HS-27A (cell line): ENCODE measurements at places on chromosomes 11 and 22.
A peak's percentile ranks its signal among the peaks of the same experiment; 100 is the strongest.

DNA sequence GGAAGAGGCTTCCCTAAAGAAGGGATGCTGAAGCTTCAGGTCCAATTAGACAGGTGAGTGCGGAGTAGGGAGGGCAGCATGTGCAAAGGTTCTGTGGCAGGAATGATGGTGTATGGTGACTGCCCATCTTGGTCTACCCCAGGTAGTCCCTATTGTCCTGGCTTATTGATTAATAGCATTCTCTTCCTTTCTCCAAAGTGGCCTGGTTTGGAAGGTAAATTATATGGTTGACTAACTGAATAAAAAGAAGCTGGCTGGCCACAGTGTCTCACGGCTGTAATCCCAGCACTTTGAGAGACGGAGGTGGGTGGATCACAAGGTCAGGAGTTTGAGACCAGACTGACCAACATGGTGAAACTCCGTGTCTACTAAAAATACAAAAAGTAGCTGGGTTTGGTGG is 230.5 kb downstream of the MIAT start:
- DNase-seq, result no peak

DNA sequence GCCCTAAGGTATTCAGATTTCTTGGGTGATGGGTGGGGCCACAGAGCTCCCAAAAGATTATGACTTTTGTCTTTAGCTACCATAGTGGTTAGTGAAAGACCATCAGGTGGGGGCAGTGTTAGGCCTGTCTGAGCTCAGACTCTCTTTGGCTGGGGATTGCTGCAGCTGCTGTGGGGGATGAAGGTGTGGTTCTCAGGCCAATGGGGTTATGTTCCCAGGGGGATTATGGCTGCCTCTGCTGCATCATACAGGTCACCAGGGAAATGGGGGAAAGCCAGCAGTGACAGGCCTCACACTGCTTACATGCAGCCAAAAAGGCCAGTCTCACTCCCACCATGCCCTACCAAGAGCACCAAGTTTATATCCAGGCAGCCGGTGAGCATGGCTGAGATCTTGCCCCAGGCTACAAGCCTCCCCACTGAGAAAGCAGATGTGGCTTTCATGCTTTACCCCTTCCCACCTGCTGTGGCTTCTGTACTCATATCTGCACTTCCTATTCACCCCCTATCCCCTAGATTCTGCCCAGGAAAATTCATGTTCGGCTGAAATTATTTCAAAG is 24.8 kb downstream of the CNTF start:
- DNase-seq, result no peak

GRCh38 chr11:99814738-99815137 is 794.0 kb downstream of the CNTN5 start:
- DNase-seq, result no peak

GRCh38 chr11:35735903-35736302 is 73.3 kb downstream of the TRIM44 start:
- no peak for DNase-seq

- DNase-seq, result no peak
Observed at GRCh38 chr11:123429913-123430720, at the start of gene GRAMD1B. Gene GRAMD1B (plus strand): TSS chr11:123430269. CDS start chr11:123430793, 524 bp downstream.

DNA sequence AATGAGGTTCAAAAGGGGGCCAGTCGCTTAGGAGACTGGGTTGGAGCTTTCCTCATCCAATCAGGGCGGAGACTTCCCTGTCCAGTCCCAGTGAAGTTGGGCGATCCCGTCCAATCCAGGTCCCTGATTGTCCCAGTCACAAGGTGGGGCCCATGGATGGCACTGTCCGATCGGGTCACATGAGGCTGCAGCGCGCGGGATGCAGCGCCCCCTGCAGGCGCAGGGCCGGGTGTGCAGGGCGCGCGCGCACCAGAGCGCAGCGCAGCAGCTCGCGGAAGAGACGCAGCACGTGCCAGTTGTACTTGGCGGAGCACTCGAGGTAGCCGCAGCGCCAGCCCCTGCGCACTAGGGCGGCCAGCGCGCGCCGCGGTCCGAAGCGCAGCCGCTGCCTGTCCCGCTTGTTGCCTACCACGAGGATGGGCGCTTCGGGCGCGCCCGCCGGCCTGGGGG is 2.3 kb downstream of the RASL10A start:
- no peak for DNase-seq

GRCh38 chr22:40400159-40400558 is 29.8 kb downstream of the SGSM3 start:
- no peak for DNase-seq

- no peak for DNase-seq
Observed at GRCh38 chr11:67506426-67507051, 1.4 kb upstream of the PITPNM1 start.

DNA sequence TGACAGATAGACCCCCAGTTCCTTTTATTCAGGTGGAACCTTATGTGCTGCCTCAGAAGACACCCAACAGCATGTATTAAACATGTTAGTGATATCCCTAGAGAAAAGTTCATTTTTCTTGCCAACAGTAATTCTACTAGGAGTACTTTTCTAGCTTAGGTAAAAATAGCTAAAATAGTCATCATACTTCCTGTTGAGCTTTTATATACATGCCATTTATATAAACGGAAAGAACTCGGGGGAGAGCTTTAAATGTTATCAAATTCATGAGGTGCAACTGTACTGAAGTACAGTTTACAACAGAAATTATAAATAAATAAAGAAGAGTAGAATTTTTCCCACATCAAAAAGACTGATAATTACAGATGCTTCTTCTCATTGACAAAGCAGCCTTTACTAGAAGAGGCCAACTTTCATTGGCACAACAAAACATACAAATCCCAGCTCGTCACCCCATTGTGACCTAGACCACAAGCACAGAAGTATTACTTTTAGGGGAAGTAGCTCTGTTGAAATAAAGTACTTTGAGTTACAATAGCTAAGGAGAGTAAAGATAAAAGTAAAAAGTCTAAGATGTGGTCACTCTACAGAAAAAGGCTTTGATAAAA is 59.1 kb upstream of the POU2AF2 start:
- DNase-seq, result no peak

DNA sequence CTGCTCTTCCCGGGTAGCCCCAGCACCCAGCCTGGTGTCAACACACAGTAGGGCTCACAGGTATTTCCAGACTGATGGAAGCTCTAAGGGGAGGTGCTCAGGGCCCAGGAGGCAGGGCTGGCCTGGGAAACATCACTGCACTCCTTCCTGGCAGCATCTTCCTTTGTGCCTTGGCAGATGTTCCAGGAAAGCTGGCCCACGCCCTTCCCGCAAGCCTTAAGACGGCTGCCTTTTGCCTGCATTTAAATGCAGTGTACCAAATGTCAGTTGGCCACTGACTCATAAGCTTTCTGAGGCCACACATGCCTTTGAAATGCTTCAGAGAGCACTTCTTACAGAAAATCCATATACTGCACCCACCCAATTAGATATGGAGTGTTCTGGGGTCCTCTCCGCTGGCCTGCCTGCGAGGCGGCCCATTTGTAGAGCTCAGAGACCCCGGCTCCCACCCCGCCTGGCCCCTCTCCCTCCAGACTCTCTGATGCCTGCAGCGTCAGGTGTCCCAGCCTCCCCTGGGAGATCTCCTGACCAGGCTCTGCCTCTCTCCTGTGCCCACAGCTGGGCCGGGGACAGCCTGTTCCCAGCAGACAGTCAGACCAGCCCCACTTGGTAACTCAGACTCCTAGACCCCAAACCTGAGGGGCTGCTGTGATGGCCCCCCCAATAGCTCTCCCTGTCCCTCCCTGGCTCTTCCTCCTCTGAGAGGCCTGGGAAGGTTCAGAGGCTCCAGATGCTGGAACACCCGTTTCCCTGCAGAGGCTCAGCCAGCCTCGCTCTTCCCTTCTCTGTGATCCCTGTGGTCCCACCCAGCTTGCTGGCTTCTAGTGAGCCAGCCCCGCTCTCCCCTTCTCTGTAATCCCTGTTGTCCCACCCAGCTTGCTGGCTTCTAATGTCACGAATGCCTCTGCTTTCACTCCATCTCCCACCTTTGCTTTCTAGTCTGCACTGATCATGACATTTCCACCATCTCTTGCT is 47.6 kb upstream of the THY1 start:
- DNase-seq, result peak; percentile 43

- no peak for DNase-seq
Observed at GRCh38 chr11:100794446-100794845, 107.4 kb downstream of the ARHGAP42 start.

GRCh38 chr11:47163193-47163592 is 13.5 kb downstream of the ARFGAP2 start:
- no peak for DNase-seq

- no peak for DNase-seq
Observed at GRCh38 chr11:66362481-66363147, 8.9 kb downstream of the SLC29A2 start.

DNA sequence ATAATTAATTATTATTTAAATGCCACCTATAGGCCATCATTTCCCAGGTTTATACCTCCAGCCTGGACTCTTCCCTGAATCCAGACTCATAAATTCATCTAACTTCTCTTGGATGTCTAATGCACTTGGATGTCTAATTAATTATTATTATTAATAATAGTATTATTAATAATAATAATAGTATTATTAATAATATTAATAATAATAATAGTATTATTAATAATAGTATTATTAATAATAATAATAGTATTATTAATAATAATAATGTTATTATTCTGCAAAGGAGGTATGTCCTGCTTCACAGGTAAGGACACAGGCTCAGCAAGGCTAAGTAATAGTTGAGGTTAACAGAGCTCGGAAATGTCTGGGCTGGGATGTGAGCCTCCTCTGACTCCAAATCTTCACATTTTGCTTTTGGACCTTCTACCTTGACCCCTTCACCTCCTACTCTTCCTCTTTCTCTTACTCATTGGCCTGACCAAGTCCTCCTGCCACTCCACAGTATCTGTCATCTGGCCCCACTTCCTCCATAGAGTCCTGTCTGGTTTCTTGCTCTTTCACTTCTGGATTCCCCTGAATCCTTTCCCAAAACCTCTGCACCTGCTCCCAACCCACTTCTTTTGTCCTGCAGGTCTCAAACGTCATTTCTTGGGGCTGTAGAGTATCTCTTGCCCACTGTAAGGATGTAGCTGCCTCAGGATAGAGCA is 8.0 kb downstream of the RIBC2 start:
- no peak for DNase-seq

- DNase-seq, result no peak
Observed at GRCh38 chr11:112392904-112393303, 132.2 kb upstream of the PLET1 start.

GRCh38 chr11:109197656-109198055 is 224.3 kb upstream of the C11orf87 start:
- no peak for DNase-seq

DNA sequence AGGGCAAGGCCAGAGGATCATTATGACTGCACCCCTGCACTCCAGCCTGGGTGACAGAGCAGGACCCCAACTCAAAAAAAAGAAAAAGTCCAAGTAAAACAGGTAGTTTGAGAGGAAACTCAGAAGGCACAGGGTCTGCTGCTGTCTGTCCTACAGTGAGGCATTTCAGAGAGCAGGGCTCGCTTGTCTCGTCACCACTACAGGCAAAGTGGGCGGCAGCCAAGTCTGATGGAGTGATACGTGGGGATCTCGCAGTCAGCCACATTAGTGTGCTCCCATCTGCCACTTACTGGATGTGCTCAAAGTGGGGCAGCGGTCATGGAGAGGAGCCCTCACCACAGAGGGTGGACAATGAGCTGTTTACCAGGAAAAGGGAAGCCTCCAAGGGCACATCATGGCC is 42.1 kb downstream of the PI4KA start:
- no peak for DNase-seq

DNA sequence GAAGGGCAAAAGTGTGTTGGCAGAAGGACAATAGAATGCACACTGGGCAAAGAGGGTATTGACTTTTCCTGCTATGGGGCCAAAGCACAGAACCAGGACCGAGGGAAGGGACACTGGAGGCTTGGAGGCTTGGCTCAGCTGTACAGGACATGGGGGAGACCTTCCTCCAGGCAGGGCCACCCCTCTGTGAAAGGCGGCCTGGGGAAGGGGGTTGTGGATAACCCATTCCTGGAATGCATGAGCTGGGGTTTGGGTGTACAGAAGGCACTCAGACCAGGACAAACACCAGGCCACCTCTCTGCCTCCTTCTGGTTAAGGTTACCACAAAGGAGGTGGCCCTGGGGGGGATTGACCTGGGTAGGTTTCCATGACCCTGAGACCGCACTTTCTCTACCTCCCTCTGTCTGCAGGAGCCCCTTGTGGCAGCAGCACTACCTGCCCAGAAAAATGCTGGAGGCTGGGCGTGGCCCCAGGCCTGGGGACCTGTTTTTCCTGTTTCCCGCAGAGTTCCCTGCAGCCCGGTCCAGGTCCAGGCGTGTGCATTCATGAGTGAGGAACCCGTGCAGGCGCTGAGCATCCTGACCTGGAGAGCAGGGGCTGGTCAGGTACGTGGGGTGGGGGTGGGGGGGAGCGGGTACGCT is 9.6 kb downstream of the P2RY2 start:
- no peak for DNase-seq

- no peak for DNase-seq
Observed at GRCh38 chr11:12889243-12889642, 119.9 kb upstream of the RASSF10 start.

DNA sequence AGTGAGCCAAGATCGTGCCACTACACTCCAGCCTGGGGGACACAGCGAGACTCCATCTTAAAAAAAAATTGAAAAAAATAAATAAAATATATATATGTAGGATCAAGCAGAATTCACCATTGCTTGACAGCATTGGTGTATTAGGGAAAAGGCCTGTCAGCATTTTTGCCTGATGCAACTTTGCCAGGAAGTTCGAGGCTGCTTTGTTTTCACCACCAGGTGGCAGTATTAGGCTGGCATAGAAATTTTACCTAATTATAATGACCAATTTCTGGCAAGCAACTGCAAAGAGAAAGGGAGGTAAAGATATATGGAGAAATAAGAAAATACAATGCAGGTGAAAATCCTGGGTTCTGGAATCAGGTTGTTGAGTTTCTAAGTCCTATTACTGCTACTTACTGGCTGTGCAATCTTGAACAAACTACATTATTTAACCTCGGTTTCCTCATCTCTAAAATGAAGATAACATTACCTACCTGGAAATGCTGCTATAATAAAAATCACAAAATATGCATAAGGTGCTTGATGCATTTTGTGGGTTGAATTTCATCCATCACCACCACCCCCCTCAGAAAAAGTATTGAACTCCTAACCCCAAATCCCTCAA is 24.7 kb downstream of the LAYN start:
- DNase-seq, result no peak

DNA sequence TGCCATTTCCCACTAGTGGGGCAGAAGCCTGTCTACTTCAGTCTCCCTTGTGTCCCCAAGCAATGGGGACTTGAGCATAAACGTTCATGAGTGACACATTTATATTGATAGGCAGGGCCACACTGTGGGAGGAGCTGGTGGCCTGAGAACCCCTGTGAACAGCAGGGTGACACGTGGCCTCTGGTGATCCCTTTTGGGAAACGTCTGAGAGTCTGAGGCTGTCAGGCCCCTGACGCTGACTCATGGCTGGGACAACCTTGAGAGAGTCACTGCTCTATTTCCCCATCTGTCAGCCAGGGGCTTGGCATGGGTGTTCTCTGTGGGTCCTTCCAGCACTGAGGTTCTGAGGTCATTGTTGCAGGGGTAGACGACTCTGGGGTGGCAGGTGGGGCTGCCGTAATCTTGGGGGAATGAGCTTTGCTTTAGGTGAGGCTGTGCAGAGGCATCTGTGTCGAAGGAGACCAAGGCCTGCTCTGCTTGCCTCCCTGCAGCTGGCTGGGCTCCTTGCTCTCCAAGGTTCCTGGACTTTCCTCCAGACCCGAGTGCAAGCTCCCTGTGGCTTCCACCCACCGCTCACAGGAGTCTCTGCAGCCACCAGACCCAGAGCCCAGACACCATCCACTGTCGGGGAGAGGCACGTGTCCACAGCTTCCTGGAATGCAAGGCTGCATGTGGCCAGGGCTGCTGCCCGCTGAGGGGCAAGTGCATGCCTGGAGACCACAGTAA is 54.7 kb downstream of the SMIM38 start:
- DNase-seq, result no peak

- DNase-seq, result no peak
Observed at GRCh38 chr11:28463826-28464225, 355.6 kb downstream of the METTL15 start.
